ENCODE measurements at places on chromosomes 5 and 9.

- no peak for DNase-seq
Measured at GRCh38 chr5:146890731-146891440, 12.3 kb upstream of the PPP2R2B start.

GRCh38 chr5:39302472-39302871 lies 61.8 kb downstream of the C9 start:
- no peak for DNase-seq

- DNase-seq: no peak
Measured at GRCh38 chr5:59279979-59280378, 613.5 kb downstream of the PDE4D start.

GRCh38 chr5:96755851-96756250 lies 51.9 kb downstream of the ERAP1 start:
- no peak for DNase-seq

DNA sequence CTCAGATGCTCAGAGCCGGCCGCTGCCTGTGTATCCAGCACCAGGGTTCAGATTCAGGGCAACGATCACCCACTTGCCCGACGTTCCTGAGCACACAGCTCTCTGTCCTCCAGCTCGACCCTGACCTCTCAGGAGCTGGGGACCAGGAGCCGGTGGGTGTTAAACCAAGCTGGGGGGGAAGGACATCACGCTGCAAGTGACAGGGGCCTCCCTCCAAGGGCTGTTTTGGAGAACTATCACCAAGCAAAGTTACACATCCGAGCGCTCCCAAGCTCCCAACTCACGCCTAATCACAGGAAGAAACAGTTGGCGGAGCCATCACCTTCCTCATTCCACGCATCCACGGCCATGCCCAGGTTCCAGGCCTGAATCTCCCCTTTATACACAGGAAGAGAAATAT lies 51.5 kb upstream of the ZNF354A start:
- no peak for DNase-seq

- DNase-seq: no peak
Measured at GRCh38 chr9:108874058-108874788, 12.2 kb downstream of the ACTL7A start.

GRCh38 chr9:17556255-17556654 lies 22.6 kb upstream of the SH3GL2 start:
- no peak for DNase-seq

DNA sequence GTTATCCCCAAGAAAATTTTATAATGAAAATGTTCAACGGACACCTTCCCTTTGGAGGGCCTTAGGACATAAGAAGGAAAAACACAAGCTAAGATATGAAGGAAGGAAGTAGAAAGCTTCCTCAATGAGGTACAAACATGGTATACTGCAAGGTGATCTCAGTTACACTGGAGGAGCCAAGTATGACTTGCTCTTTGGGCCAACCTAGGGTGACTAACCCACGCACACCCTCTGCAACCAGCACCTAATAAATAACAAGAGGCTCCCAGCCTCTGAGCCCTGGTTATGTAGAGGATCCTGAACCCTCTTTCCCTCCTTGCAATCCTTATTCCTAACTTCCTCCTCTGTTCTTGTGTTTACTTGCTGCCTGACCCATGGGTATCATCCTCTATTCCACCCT lies 38.3 kb upstream of the KCNV2 start:
- DNase-seq: no peak

DNA sequence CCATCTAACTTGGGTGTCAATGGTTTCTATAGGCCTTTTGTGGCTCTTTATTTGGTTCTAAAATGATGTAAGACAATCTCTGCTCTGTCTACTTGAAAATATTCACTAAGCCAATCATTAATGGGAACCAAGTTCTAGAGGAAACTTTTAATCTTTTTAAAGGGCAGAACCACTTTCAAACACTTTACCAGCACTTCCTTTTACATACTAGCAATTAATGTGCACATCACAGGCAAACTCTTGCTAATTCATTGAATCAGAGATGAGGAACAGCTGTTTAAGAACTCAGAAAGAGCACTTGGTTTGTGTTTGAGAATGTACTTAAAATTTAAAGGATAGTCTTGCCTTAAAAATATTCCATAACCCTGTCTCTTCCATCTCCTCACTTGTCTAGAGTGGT lies 83.4 kb downstream of the PAPPA start:
- no peak for DNase-seq

DNA sequence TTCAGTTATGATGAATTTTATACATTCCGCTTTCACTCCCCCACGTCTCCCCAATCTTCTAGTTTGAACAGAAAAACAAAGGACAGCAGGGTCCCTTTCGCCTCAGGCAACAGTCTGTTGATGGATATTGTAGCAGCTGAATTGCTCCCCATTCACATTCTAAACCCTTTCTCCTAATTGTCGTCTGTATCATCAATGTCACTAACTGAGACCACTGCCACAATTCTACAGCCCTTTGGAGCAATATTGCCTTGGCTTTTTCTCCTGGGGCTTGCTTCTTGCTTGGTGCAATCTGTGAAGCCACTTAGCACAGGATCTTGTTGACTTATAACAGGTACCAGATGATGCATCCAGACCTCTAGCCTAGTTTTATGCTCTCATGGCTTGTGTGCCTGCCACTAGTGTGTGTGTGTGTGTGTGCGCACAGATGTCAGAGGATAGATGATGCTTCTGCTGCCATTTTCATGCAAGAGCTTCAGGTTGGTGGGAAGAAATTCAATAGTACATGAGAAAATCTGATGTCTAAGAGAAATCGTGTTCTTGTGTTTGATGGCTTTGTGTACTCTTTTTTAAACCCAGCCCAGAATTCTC lies 195.2 kb upstream of the ISL1 start:
- no peak for DNase-seq

DNA sequence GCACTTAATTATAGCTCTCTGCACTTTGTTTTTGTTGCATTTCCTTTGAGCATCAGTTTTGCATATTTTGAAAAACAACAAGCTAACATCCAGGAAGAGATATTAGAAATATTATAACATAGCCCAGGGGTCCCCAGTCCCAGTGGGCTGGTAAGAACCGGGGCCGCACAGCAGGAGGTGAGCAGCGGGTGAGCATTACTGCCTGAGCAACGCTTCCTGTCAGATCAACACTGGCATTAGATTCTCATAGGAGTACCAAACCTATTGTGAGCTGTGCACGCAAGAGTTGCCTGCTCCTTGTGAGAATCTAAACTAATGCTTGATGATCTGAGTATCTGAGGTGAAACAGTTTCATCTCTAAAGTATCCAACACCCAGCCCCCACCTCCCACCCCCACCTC lies 675.9 kb upstream of the ZNF608 start:
- DNase-seq: no peak

DNA sequence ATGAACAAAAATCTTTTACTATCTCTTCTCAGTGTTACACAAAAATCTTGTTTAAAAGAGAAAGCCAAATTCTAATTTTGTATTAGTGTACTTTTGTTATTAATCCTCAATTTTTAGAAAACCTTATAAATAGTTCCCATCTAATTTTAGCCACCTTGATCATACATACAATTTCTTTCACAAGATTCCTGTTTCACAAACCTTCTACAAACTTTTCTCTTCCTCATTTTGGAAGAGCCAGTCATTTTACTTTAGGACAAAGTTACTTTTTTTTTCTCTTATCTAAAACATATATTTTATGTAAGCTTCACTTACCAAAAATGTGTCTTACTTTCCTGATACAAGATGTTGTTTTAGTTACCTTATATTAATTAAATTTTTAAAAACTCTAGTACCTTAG lies 161.3 kb downstream of the YIPF5 start:
- DNase-seq: no peak

DNA sequence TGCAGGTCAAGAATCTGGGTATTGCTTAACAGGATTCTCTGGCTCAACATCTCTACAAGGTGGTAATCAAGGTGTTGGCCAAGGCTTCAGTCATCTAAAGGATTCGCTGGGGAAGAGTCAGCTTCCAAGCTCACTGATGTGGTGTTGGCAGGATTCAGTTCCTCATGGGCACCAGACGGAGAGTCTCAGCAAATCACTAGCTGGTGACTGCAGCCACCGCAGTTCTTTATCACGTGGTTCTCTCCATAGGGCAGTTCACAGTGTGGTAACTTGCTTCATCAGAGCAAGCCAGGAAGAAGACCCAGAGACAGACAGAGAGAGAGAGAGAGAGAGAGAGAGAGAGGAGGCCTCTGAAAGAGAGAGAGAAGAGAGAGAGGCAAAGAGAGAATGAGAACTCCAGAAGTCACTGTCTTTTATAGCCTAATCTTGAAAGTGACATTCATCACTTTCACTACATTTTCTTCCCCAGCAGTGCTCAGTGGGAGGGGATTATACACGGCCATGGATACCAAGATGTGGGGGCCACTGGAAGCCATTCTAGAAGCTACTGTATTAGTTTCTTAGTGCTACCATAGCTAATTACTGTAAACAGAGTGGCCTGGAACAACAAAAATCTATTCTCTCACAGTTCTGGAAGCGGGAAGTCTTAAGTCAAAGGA lies 109.2 kb upstream of the SMIM23 start:
- DNase-seq: no peak

- no peak for DNase-seq
Measured at GRCh38 chr5:1441166-1441865, 3.9 kb downstream of the SLC6A3 start.

DNA sequence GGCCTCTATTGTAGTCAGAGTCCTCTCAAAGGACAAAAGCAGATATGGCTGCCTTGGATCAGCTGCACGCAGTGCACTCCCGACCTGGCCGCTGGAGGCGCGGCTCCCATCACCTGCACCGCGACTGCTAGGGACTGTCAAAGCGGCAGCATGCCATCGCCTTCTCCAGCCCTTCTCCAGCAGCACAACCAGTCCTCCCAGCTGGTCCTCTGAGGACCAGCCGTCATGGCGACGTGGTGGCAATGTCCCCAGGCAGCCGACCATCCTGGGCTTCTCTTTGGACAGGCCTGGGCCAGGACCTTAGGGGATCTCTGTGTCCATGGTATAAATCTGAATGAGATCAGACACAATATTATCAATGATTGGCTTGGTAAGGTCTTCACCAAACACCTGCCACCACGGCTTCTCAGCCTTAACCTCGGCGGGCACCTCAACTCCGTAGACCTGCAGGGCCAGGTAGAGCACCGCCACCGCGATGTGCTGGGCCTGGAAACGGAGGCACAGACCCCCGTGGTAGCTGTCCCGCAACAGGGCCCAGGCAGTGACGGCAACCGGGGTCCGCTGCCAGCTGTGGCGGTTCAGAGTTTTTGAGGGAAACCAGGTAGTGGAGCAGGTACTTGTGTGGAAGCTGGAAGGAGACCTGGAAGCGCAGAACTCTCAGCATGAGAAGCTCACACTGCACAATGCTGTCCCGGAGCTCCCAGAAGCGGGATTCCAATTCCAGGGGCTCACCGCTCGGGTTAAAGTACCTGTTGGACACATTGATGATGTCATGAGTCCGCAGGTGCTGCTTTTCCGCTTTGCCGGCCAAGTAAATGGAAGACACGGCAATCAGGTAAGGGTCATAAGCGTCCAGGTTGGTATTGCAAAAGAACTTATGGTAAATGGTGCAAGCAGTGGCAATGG lies 8.5 kb downstream of the DUSP1 start:
- DNase-seq: no peak

- DNase-seq: no peak
Measured at GRCh38 chr5:30104872-30105596, 1088.5 kb upstream of the CDH6 start.

GRCh38 chr5:74673011-74673790 lies 11.8 kb upstream of the HEXB start:
- no peak for DNase-seq

DNA sequence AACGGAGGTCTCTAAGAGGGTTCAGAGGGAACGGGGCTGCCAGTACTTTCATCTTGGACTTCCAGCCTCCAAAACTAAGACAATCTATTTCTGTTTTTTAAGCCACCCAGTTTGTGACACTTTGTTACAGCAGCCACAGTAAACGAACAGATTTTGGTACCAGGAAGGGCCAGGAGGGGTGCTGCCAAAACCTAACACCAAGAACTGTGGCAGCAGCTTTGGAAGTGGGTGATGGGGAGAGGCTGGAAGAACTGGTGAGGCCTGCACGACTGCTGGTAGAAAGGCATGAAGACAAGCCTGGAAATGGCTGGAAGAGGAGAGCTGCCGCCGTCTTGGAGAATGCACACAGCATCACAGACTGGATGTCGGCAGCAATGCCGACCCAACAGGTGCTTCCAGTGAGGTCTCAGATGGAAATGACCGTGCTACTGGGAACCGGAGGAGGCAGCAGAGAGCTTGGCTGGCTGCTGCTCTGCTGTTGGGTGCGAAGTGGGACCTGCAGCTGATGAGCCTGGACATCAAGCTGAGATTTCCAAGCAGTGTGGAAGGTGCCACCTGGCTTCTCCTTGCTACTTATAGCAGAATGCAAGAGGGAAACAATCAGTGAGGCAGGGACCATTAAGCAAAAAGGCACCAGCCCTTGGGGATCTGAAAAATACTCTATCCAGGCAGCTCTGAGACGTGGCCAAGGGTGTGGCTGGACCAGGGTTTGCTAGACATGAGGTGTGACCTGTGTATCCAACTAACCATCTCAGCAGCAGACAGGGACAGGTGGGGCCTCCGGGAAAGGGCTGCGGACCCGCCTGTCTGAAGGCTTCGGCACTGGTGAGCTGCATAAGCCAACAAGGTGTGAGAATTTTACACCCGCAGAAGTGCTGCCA lies 4.7 kb upstream of the TMEM210 start:
- no peak for DNase-seq

DNA sequence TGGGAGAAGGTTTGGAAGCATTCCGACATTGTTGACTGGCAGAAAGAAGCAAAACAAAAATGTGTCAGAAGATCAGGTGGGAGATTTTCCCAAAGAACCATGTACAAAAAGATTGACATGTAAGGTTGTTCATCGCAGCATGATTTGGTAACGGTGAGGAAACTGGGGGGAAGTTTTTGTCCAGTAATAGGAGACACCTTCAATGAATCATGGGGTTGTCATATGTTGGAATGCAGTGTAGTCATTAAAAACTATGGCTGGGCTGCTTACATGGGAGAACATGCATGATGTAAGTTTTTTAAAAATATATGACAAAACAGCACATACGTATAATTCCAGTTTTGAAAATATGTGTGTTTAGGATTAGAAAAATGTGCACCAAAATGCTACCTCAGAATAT lies 50.5 kb downstream of the HSD17B3 start:
- no peak for DNase-seq

DNA sequence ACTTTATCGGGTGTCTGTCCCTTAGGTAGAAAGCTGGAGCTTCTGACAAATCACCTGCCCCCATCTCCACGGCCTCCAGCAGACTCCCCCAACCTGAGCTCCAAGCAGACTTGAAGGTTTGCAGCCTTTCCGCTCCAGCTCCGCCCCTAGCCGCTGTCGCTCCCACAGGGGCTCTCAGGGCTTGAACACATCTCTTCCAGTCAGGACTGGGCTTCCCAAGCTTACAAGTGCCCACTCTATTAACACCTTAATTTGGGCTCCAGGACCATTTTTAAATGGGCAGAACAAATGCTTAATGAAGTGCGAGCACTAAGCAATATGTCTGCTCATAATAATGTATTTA lies 17.2 kb upstream of the SLC25A51 start:
- no peak for DNase-seq

- no peak for DNase-seq
Measured at GRCh38 chr5:56648460-56649034, 166.8 kb upstream of the MAP3K1 start.
